ENCODE measurements at places on chromosomes 11 and 22.

GRCh38 chr11:47536915-47537314, 16.0 kb downstream of the CELF1 start:
- DNase-seq, result no peak

DNA sequence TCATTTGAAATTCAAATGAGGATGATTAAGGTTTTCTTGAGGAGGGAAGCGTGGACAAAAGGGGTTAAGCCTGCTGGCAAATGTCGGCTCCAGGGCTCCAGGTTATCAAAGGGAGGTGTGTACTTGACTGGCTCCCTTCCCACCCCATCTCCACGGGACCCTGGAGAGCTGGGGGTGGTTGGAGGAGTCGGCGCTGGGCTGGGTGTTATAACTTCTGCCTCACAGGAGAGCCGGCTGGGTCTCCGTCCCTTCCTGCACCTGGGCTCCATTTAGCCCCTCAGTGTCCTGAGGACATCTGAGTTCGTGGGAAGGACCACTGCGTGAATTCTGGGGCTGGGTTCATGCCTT, 15.6 kb downstream of the POU2F3 start:
- DNase-seq, result no peak

- DNase-seq, result no peak
Measured at GRCh38 chr11:22341588-22341931, 3.4 kb downstream of the SLC17A6 start.

GRCh38 chr22:33835265-33835664, 85.0 kb downstream of the LARGE1 start:
- DNase-seq, result no peak

DNA sequence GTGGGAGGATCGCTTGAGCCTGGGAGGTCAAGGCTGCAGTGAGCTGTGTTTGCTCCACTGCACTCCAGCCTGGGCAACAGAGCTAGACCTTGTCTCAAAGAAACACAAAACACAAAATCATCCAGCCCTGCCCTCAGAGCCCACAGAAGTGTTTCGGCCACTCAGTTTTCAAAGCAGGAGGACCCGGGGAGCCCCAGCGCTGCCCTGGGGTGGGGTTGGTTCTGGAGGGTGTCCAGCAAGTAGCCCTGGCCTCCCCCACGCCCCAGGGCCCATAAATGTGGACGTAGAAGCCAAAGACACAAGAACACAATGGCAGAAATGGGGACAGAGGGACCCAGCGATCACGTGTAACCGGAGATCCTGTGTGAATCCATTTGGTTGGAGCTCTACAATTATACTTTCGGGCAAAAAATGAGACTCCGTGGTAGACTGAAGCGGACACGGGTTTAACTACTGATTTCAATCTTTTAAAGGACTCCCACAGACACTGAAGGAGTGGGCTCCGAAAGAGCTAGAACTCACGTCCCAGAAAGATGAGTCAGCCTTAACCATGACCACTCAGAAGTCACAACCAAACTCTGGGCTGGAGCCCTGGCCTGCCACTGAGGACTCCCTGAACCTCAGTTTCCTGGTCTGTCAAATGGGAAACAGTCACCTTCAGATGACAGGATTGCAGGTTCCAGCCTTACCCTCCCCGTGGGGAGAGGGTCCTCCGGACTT, 9.0 kb upstream of the CYTH4 start:
- peak; percentile 86 for DNase-seq

GRCh38 chr11:7909585-7910285, 21.3 kb downstream of the OR10A6 start:
- DNase-seq, result no peak

GRCh38 chr22:24290459-24290858, 19.8 kb downstream of the SPECC1L start:
- DNase-seq, result no peak

- DNase-seq, result no peak
Measured at GRCh38 chr11:35631891-35632290, 13.6 kb downstream of the FJX1 start.

DNA sequence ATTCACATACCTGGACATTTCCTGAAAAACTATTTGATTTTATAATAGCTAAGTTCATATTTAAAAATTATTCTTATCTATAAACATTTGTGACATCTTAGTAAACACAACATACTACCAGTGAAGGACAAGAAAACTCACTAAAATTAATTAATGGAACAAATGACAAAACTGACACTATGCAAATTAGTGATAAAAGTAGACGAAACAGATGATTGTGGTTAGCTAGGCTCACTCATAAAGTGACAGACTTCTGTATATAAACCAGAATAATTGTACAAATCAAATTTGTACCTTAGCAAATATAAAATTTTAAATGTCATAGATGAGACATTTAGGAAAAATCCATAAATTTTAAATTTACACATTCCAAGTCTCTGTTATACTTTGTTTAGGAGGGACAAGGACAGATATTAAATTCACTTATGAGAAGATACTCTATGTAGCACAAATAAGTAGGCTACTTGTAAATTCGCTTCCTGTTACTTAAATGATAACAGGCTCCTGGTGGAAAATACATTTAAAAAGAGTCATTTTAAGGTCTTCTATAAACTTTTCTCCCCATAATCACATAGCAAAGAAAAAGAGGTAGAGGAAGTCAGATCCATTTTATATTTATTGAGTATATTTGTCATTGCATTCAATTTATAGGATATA, 81.2 kb downstream of the KIF18A start:
- DNase-seq, result no peak

DNA sequence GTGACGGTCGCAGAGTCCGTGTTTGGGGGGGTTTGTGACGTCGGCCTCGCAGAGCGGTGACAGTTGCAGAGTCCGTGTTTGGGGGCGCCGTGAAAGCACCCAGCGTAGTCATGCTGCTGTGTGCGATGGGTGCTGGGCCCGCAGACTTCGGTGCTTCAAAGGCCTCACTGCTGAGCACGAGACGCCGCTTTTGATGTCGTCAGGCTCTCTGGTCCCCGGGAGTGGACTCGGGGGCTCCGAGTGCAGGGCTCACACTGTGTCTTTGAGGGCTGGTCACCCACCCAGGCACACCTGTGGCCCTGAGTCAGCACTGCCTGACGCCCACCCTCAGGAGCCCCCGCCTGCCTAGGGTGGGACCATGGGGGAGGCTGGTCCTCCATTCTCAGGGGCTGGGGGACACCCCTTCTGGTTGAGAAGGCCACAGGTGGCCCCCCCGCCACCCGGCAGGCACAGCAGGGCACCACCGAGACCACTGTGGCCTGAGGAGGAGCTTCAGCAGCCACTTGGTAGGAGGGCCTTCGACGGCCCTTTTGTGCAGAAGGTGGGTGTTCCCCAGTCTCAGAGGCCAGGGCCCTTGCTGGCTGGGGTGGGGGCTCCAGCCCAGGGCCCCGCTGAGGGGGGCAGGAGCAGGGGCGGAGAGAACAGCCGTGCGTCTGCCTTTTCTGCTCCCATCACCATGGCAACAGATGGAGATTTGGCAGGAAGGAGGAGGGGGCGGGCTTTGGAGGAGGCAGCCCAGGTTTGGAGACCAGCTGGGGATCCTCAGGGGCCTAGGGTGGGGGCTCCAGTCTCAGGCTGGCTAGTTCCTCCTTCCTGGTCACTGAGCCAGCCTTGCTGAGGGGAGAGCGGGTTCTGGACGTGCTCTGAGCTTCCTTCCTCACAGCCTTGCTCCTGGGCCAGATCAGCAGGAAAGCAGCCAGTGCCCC, 20.9 kb downstream of the BRSK2 start:
- DNase-seq, result no peak

GRCh38 chr11:106656646-106657045, 361.6 kb downstream of the GUCY1A2 start:
- no peak for DNase-seq

DNA sequence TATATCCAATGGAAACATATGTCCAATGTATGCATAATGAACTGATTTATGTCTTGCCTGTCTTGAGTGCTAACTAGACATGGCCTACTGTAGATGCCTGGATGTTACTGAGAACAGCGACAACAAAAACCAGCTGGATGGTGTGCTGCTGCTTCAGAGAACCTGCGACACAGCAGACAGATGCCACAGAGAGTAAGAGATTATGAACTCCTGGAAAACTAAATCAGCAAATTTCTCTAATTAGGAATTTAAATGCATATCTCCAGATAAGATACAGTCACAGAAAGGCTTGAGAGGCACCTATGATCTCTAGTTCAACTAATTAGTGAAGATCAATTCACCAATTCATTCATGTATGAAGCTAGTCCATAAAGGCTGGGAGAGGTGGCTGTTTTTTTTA, 1508.0 kb upstream of the TENM4 start:
- DNase-seq, result no peak

GRCh38 chr11:12865863-12866595, 143.1 kb upstream of the RASSF10 start:
- DNase-seq, result no peak

DNA sequence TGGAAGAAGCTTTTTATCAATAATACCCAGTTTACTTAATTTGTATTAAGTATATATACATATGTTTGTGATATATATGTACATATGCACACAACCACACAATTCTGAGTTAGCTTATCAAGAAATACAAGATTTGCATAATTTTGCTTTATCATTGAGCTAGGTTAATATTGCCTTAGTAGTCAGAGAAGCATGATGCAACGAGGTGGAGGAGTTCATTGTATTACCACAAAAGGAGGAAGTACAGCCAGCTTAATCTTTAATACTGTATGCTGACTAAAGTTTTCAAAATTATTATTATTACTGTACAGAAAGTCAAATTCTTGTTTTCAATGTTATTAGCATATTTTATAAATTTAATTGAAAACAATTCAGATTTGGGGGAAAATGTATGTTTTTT, 278.4 kb upstream of the PDGFD start:
- DNase-seq, result no peak

GRCh38 chr11:10778217-10778970, 27.3 kb downstream of the CTR9 start:
- DNase-seq, result no peak

- DNase-seq, result no peak
Measured at GRCh38 chr22:33109514-33110430, 51.6 kb upstream of the SYN3 start.

DNA sequence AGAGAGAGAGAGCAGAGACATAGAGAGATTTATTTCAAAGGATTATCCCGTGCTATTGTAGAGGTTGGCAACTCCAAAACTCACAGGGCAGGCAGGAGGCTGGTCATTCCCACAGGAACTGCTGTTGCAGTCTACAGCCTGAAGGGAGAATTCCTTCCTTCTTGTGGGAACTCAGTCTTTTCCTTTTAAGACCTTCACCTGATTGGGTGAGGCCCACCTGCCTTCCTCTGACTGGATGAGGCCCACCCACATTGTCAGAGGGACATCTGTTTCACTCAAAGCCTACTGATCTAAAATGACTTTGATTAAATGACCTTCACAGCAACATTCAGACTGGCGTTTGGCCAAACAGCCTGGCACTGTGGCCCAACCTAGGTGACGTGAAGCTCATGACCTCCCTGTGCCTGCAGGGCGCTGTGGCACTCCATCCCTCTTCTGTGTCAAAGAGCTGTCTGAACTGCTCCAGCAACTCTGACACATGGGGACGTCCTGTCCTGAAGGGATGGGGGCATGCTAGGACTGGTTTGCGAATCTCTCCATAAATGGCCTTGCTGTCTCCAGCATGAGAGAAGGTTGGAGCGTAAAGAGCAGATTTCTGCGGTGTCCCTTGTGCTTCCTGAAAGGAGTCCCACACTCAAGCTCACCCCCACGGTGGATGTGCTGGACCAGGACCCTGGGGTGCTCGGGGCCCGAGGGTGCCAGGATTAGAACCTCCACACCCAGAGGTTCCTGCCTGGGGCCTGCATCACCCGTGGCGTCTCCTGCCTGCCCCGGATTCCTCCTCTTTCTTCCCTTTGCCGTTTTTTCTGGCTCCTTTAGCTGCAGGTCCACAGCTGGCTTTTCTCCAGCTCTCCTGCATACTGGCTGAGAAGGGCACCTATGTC, 20.7 kb downstream of the KRTAP5-5 start:
- no peak for DNase-seq

DNA sequence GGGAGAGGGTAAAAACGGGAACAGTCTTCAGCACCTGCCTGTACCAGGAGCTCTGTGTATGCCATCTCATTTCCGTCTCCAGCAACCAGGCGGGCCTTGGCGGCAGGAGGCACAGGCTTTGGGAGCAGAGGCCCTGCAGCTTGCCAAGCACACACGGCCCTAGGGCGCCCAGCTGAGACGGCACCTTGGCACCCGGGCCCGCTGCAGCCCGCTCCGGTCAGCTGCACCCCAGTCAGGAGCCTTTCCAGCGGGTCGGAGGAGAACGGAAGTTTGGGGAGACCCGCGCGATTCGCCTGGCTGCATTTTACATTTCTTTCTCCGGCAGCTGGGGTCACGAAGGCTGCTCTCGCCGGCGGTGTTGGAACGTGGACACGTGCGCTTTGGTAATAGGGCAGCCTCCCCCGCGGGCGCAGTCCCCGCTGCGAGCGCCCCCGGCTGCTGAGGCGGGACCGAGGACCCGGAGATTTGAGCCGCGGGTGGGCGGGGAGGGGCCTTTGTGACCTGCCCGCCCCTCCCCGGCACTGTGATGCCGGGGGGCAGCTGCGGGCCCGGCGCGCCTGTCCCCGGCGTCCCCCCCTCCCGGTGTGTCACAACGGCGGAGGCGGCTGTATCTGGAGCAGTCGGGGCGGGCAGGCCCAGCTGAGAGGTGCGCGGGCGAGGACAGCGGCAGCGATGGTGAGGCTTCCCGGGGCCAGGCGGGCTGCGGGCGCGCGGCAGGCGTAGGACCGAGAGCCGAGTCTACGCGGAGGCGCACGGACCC, at the start of gene TUBA8:
TUBA8 (plus strand) TSS at position 616 of the 760 bp plus-strand sequence; CDS start at position 673, 57 bp downstream.
- DNase-seq, result no peak

GRCh38 chr11:34340653-34341052, 17.2 kb downstream of the ABTB2 start:
- DNase-seq, result no peak

DNA sequence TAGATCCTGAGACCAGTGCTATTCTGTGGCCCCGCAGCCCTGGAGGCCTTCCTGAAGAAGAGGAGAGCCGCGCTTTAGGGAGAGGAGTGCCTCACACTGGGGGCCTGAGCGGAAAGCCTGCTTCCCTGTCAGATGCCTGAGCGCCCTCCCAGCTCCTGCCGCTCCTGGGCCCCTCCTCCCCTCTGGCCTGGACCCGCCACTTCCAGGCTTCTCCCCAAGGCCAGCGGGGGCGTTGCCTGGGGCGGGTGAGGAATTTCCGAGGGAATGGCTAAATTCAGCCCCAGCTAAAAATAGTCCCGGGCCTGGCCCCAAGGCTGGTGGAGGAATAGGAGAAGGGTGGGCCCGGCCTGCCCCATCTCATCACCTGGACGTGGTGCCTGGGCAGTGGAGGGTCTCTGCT, 15.4 kb downstream of the ARHGEF17 start:
- DNase-seq, result no peak

GRCh38 chr11:3199537-3200295, 18.9 kb downstream of the MRGPRG start:
- no peak for DNase-seq

DNA sequence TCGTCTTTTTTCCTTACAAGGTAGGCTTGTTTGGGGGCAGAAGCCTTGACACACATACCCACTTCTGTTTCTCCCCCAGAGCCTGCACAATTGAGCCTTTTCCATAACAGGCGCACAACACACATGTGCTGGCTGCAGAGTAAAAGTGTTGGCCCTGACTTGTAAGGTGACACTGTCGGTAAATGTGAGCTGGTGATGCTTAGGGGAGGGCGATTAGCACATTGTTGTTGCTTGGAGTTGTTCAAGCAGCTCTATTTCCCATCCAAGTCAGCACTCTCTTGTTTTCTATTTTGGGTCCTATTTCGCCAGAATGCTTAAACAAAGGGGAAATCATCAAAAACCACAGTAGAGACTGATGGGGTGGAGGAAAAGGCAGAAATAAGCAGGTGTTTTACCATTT, 51.9 kb upstream of the PTPRJ start:
- no peak for DNase-seq

GRCh38 chr11:116879800-116880625, 42.6 kb upstream of the APOA1 start:
- DNase-seq, result peak; percentile 47
